D721Med (cell line): ENCODE measurements at places on chromosomes 6 and 20.
A peak's percentile ranks its signal among the peaks of the same experiment; 100 is the strongest.

DNA sequence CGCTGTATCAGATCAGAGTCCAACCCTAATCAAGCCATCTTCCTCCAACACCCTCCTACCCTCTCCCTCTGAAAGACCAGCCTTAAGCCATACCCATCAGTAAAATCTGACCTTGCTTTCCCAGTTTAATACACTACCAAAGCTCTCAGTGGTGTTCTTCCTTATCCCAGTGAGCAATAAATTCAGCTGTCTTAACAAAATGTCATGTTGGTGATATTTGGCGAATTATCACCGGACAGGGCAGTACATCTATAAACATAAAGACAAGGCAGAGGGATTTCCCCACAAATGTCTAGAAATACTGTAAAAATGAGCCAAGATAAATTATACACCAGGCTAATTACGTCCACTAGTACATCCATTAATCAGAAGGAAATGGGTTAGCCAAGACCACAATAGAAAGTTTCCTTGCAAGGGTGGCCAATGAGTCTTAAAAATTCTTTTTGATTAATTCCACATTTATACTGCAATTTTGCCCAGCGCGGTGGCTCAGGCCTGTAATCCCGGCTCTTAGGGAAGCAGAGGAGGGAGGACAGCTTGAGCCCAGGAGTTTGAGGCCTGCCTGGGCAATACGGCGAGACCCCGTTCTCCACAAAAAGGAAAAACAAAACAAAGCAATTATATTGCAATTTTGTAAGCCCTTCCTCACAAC, 905 bp downstream of the RARS2 start:
- no peak for DNase-seq

DNA sequence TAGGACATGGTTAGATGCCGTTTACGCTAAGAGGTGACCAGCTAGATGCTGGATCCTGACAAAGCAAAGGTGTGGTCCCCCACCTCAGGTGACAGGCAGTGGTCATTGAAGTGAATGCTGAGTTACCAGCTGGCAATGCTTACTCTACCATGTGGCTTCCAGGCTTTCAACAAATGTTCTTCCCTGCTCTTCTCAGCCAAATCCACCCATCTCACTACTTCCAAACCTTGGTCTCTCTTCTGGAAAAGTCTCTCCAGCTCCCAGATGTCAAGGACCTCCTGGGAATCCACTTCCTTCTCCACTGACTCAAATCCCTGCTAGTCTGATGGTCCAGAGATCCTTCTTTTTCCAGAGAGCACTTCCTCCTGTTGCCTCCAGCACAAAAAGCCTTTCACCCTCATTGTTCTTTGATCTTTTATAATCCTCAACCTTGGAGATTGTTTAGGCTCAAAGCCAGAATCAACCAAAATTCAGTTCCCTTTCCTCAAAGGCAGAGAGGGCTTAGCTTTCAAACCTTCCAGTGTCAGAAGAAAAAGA, 228.0 kb downstream of the ZNF217 start:
- DNase-seq, result no peak

GRCh38 chr6:142853244-142854180, 91.5 kb downstream of the HIVEP2 start:
- DNase-seq, result no peak

DNA sequence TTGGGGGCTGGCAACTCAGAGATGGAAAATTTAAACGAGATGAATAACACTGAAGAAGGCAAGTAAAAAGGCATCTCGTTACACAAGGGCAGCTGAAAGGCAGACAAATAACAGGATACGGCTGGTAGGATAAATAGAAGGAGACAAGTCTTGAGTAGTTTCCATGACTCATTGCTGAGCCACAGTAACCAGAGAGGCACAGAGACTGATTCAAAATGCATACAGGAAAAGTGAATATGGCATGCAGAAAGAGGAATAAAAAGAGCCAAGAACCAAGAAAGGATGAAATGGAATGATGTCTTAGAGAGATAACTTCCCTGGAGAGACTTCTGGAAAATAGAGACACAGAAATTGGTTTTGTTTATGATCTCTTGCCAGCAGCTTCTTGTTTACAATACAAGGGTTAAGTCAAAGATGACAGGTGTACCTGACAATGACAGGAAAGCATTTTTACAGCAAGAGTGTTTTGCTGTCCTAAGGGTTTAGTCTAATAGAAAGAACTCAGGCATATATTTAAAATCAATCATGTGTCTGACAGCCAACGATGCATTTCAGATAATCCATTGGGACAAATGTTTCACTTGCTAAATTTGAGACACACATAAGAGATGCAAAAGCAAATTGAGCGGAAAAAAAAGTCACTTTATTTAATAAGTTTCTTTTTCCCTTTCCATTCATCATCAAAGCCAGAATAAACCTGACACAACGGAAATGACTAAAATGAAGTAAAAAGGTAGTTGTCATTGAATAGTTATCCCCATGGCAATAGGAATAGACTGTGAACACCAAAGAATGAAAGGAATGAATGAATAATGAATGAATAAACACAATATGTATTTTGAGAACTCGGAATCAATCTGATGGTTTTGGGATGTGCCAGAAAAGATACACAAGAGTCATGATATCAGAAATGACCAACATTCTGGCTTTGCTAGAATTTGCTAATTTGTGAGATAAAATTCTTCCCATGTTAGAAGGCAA, 68.0 kb upstream of the KCNQ5 start:
- no peak for DNase-seq

GRCh38 chr6:42131531-42131930, 10.9 kb downstream of the C6orf132 start:
- no peak for DNase-seq

GRCh38 chr20:46261456-46262253, 46.6 kb downstream of the CDH22 start:
- no peak for DNase-seq

GRCh38 chr6:158834675-158835385, 15.7 kb upstream of the EZR start:
- DNase-seq, result no peak

DNA sequence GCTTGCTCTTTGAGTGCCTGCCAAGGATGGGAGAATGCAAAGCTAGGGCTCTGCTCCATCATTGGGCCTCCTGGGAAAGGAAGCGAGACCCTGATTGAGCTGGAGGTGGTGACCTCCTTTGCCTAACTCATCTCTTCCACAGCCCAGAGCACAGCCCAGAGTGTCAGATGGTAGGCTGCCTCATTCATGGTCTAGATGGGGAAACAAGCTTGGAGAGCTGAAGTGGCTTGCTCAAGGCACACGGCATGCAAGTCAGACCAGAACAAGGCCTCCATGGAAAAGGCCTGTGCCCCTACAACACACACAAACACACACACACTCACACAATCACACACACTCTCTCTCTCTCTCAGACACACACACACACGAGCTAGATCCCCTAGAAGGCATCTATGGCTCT, 17.5 kb downstream of the TGM3 start:
- no peak for DNase-seq

DNA sequence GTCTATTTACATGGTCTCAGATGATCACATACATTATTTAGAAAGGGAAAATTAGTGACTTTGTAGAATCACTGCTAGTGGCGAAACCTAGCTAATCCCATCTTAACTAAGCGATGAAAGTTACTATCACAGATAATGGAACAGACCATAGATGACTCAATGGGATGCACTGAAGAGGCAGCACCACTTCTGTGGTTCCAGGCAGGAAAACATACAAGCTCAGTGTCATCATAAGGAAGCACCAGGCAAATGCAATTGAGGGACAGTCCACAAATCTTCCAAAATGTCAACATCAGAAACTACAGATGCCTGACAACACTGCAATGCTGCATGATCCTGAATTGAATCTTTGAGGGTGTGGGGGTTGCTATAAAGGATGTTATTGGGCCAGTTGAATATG, 15.9 kb upstream of the SNAI1 start:
- no peak for DNase-seq

- no peak for DNase-seq
These were observed 318.2 kb upstream of the POU3F2 start for GRCh38 chr6:98516206-98516605.

DNA sequence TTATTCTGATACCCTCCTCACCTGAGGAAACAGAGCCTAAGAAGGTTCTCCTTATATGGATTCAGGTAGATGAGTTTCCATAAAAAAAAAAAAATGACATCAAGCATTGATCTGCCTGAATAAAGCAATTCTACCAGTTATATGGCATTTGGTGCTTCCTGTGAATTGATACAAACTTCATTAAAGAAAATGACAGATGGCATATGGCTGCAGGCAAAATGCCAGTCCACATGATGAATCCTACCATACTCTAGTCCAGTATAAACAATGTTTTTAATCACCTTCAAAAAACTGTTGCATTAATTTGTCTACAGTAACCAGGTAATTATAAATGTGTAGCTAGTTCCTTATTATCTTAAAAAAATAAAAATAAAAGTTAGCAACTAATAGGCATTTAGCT, 559.2 kb upstream of the FLRT3 start:
- no peak for DNase-seq

DNA sequence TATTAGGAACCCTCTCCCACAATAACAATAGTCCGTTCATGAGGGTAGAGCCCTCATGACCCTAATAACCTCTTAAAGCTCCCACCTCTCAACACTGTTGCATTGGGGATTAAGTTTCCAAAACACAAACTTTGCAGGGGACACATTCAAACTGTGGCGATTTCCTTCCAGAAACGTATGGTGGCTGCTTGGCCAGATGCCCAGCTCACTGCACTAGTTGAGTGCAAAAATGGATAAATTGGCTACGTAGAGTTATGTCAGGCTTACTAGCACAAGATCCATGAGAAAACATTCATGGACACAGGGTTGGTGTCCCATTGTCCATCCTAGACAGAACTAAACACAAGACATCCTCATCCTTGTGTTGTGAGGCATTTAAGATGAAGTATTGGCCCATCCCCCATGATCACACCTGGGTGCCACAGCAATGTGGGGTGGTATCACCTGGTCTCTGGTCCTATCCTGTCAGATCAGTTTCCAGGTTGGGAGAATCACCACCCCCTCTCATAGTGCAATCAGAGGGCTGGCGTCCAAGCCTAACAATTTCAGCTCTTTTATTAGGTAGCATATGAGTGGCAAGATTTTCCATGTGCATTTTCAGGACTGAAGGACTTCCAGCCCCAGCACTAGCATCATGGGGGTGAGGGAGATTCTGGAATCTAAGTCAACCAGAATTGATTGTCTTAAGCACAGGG, 63.4 kb upstream of the ELOVL5 start:
- DNase-seq, result no peak

DNA sequence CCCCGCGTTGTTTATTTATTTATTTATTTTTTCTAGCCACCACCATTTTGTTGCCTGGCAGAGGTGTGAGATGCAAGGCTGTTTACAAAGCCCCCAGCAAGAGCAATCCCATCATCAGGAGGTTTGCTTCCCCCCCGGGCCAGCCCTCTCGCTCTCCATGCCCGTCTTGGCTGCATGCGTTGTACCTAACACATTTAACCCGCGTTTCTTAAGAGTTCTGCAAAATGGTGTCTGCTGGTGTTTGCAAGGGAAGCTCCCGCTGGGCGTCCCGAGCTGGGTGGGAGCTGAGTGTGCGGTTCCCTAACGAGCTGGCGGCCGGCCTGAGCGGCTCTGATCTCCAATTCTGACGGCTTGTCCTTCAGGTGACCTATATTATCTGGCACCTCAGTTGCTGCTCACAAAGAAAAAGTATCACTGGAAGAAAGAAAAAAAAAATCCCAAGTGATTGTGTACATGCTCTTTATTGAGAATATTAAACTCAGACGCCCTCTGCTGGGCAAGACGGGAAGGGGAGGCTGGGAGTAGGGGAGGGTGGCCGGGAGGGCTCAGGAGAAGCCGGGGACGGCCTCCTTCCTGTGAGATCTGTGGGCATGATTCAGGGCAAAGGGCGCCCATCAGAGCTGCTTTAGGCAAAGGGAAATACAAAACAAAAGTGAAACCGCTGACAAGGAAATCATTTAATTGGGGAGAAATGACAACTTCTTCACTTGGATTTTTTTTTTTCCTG, 154.8 kb downstream of the BCAS1 start:
- peak; percentile 38 for DNase-seq

GRCh38 chr20:32522526-32522775, 62.7 kb downstream of the NOL4L start:
- DNase-seq, result no peak

GRCh38 chr6:95815389-95816056, 200.3 kb upstream of the FUT9 start:
- no peak for DNase-seq

DNA sequence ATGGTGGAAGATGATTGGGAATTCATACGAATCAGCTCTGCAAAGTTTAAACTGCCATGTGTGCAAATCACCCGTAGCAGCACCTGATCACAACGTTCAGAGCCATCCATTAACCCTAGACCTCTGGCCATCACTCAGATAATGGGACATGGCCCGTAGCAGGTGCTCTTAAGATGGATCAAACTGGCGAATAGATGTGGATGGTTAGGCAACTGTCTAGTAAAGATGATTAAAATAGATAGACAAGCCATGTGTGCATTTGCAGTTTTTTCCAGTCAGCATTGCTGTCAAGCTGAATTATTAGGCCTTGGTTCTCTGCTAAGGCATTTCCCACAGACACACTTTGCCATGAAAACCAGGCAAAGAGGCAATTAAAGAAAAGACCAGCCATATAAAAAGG, 40.6 kb upstream of the PHACTR1 start:
- DNase-seq, result no peak

- no peak for DNase-seq
These were observed 76.3 kb downstream of the ASXL1 start for GRCh38 chr20:32434434-32434833.

DNA sequence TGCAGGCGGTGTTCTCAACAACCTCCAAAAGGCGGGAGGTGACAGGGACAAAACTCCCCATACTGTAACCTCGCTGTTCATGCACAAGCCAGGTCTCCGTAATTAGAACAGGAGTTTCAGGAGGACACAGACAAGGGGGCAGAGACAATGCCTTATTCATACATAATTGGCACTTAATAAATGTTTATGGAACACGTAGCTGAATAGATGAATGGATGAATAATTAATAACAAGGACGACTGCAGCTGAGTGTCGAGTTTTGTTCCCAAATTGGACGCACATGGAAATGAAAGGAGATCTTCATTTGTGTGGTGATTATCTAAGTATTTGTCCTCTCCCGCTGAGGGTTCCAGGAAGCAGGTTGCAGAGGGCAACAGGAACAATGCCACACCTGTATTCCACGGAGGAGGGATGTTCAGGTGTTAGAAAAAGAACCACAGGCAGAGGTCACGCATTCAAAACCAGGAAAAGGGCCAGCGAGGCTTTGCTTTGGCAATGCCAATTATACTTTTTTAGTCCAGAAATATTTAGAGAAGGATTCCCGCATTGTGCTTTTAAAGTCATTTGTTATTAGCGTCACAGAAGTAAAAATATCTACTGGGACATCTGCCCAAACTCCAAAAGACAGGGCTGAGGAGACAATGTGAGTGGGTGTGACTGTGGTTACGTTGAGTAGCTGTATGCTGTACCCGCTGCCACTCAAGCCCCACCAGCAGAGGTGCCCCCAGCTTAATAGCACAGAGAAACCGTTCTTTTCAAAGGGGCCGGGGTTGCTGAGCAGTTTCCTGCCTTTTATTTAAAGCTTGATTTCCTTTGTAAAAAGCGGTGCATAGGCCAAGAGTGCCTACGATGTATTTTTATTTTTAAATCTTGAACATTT, 123.3 kb downstream of the PXDC1 start:
- no peak for DNase-seq

GRCh38 chr6:19715167-19715551, 122.0 kb upstream of the ID4 start:
- DNase-seq, result no peak
